ENCODE measurements at places on chromosomes 7 and 10.

- DNase-seq, result no peak
These were observed 103.8 kb upstream of the PARD3 start for GRCh38 chr10:34918776-34919315.

- no peak for DNase-seq
These were observed 82.9 kb upstream of the APBB1IP start for GRCh38 chr10:26355241-26355640.

- no peak for DNase-seq
These were observed 38.8 kb upstream of the CACUL1 start for GRCh38 chr10:118793545-118793944.

GRCh38 chr7:51069411-51070083 lies 247.1 kb downstream of the COBL start:
- peak; percentile 36 for DNase-seq

GRCh38 chr10:32947586-32947985 lies 10.4 kb downstream of the ITGB1 start:
- no peak for DNase-seq

DNA sequence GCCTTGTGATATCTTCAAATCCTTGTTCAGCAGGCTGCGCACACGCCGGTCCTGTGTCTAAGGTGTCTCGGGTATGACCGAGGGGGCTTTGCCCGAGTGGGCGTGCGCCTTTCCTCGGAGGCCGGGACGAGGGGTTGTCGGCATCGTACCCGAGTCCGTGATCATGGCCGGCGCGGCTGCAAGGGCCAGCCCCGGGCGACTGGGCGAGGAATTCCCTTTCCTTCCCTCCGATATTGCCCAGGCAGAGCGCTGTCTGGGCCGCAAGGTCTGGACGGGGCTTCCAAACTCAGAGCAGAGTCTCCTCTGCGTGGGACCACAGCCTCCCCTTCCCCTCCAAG lies 59.7 kb downstream of the ZNF467 start:
- no peak for DNase-seq

- DNase-seq, result no peak
These were observed 73.5 kb downstream of the TBXAS1 start for GRCh38 chr7:139902436-139903102.

GRCh38 chr10:48512861-48513260 lies 92.0 kb downstream of the ARHGAP22 start:
- no peak for DNase-seq

Data from HT1080 (cell line).